Esophagus squamous epithelium (tissue), 5 donors: ENCODE measurements at places on chromosomes 6 and 20.

DNA sequence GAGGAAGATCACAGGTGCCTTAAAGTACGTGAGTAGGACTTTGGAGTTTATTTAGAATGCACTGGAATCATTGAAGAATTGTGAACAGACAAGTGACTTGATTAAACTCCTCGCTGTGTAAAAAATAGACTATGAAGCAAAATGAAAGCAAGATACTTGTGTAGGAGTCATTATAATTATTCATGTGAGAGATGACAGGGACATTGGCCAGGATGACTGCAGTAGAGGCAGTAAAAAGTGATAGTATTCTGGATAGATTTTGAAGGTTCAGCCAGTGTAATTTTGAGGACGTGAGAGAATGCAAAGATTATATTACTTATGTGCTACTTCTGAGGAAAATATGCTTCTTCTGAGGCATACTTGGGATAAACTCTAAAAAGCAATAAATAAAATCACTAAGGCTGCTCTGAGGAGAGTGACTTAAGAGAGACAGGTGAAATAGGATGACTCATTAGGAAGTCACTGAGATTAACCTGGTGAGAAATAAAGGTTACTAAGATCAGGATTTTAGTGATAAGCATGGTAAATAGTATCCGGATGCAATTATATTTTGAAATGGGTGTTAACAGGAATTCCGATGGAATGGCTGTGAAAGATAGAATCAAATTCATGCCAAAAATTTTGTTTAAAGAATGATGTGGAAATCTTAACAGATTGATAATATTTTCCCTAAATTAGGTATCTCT, 202.0 kb downstream of the CENPW start:
- no peak for DNase-seq

DNA sequence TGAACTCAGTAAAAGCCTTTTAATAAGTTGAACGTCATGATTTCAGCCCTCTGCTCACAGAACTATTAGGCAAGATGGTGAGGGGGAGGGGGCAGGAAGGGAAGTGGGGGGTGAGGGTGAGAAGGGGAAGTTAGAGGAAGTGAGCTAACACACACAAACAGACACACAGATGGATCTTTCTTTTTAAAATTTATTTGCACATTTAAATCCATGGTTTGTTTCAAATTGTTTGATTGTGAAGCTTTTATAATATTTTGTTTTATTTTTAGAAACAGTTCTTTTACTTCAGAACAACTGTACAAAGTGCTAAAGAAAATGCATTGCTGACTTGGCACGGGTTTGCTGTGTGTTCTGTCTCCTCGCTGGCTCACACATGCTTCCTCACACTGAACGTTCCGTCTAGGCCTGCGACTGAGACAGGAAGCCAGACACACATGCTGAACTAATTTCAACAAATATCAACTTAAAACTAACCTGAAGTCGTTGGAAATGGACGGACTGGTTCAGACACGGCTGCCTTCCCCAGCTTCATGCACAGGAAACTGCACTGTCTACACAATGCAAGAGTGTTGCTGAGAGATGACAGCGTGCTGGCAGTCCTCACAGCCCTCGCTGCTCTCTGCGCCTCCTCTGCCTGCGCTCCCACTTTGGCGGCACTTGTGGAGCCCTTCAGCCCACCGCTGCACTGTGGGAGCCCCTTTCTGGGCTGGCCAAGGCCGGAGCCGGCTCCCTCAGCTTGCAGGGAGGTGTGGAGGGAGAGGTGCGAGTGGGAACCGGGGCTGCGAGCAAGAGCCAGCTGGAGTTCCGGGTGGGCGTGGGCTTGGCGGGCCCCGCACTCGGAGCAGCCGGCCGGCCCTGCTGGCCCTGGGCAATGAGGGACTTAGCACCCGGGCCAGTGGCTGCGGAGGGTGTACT, 8.1 kb upstream of the ZBP1 start:
- peak; percentile 29 for DNase-seq

DNA sequence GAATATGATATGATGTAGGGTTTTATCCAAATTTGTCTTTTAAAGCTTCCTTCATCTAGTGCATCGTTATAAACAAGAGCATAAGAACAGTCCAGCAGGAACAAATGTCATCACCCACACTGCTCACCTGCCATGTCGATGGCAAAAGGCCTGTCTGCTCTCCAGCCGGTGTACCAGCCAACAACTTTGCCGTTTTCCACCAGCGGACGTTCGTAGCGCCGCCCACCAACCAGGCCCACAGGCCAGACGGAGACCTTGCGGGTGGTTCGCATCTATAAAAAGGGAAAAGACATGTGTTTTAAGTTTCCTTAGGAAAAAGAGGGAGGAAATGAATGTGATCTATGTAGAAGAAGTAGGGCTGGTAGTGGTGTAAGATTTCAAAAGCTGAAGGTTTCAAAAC, 62.9 kb downstream of the B3GAT2 start:
- no peak for DNase-seq

DNA sequence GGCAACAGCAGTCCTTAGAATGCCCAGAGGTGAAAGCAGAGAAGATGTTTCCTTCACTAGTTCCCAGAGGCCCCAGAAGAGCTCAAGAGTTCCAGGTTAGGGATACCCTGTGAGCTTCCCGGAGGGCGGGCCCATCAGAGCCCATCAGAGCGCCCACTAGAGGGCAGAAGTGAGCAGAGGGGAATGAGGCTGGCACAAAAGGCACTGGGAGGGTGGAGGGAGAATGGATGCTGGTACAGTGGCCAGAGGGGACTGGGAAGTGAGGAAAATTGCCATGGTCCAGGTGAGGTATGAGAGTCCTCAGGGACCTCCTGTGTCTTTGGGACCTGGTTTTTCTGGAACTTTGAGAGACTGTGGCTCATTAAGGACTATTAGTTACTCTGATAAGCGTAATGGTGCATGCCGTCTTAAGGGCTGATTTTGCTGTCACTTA, 57.3 kb downstream of the LINC00237 start:
- no peak for DNase-seq

DNA sequence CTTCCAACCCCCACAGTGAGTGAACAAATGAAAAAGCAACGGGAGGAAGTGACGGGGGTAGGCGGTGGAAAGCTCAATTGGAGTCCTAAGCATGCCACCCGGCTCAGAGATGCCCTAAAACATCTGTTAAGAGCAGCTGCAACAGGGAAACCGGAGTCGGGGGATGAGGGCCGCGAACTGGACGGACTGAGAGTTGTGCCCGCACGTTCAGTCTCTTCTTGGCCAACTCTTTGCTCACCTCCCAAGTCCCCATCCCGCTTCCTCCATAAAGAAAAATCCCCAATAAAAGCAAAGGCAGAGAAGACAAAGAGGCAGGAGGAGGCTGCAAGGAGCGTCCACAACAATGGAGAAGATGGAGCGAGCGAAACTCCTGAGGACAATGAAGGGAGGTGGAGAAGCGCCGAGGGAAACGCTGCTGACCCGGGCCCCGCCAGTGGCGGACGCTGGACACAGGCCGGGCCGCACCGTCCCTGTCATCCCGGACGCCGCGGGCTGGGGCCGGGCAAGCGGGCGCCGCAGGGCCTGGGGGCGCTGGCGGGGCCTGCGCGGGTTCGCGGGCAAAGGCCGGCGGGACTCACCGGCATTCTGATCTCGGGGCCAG, 600 bp downstream of the SEC63 start:
- DNase-seq = no peak

- no peak for DNase-seq
Observed at GRCh38 chr6:9020001-9020400, 584.7 kb upstream of the SLC35B3 start.

- no peak for DNase-seq
Observed at GRCh38 chr6:87264481-87264880, 57.9 kb upstream of the SMIM8 start.

DNA sequence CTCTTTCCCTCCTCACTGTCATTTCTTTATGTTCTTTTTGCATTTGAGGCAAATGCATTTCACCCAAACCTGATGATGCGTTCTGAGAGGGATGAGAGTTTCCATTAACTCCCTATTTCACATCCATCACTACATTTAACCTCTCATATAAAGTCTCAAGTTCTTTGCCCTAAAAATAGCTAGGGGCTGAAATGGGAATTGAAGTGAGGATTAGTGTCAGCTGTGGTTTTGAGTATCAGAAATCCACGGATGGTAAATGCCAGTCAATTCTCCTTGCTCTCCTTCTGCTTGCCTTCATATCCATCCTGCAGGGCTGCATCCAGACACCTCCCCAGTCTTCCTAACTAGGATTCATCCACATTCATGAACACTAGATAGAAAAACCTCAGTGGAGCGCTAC, 10.0 kb upstream of the DTNBP1 start:
- no peak for DNase-seq

DNA sequence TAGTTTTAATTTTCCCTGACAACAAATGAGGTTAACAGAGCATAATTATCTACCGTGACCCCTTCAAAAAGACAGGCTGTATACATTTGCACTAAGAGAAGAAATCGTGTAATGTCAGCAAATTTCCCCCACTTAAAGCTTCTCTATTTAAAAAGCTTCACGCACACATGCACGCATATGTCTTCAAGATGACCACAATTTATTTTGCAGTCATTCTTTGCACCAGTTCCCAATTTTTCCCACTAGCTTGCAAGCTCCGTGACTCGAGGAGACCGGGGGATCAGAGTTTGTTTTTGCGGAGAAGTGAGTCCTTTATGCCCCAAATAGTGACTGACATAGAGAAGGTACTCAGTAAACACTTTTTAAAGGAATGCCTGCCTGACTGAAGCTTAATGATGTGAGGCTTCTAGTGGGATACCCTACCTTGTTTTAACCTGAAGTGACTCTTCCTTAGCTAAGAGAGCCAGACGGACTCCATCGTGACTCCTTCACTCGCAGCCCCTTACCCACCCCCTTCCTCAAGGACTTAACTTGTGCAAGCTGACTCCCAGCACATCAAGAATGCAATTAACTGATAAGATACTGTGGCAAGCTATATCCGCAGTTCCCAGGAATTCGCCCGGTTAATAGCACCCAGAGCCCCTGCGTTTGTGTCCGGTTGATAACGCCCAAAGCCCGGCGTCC, 9.3 kb upstream of the NQO2 start:
- no peak for DNase-seq

- no peak for DNase-seq
Observed at GRCh38 chr6:32774426-32774825, 11.1 kb upstream of the HLA-DQB2 start.

DNA sequence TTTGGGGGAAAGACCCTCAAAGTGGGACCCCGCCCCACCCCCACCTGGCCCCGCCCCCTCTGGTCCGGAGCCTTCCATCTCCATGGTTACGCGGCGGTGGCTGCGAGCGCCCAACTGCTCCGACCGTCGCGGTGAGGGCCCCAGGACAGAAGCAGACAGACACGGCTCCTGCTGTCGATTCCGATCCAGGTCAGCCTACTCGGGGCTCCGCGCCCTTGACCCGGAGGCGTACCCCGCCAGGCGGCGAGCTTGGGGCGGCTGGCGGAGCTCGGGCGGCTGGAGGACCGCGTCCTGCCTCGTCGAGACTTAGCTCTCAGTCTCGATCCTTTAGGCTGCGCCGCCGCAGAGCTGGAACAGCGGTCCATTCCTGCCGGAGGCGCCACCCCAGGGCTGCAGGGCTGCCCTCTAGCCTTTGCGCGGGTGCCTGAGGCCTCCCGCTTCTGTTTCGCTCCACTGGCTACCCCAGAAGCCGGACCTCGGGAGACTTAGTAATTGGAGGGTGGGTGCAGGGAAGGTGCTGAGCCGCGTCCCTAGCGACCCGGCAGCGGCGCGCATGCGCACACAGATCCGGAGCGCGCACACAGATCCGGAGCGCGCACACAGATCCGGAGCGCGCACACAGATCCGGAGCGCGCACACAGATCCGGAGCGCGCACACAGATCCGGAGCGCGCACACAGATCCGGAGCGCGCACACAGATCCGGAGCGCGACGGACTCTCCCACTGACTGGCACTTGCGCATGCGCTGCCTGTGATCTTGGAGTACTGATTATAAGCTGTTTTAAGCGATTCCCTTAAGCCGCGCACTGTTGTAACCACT, at the start of gene CFAP206:
Gene CFAP206, plus strand, starts transcription at position 72 of the 820 bp plus-strand sequence. CDS start 1,868 bp downstream, outside the sequence.
- peak; percentile 15 for DNase-seq

DNA sequence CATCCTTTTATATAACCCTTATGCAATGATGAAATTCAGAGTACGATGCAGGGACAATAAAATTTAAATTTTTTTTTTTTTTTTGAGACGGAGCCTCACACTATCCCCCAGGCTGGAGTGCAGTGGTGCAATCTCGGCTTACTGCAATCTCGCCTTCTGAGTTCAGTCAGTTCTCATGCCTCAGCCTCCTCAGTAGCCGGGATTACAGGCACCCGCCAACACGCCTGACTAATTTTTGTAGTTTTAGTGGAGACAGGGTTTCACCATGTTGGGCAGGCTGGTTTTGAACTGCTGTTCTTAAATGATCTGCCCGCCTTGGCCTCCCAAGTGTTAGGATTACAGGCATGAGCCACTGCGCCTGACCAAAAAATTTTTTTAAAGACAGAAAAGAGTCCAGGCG, 15.2 kb downstream of the MTO1 start:
- no peak for DNase-seq

- DNase-seq = no peak
Observed at GRCh38 chr6:113980937-113981554, 10.1 kb upstream of the HDAC2 start.

DNA sequence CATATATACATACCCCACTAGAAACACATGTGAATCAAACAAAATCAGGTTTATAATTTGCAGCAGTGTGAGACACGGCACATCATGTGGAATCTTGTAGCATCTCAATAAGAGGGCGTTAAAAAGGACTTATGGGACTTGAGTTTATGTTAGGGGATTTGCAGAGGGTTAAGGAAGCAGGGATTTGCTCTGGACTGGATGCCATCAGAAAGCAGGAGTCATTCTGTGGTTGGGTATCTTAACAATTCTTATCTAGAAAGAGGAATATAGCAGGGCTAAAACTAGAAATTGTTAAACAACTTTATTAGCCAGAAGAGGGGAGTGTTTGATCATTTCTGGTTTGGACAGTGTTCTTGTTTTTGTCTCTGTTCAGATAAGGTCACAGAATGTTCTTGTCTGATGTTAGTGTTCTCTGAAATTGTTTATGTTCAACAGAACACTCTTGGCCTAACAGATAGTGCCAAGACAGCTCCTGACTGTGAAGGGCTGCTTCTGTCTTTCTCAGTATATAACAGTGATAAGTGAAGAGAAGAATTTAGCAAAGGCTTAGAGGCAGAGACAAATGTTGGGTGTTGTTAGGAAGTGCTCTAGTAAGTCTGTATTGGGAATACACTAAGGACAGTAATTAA, 39.2 kb downstream of the LIN28B start:
- DNase-seq = no peak

DNA sequence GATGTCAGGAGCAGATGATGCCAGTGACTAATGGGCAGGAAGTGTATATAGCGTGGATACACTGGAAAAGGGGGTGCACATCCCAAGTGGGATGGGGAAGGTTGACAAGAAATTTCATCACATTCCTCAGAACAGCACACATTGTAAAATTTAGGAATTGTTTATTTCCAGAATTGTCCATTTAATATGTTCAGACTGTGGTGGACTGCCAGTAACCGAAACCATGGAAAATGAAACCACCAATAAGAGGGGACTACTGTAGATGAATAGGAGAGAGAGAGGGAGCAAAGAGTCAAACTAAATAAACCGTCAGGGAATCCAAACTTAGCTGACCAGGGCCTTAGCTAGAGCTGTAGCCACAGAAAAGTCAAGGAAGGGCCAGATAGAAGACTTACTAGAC, 164.4 kb upstream of the PRDM1 start:
- DNase-seq = no peak
